Activated CD4-positive, alpha-beta memory T cell treated with anti-CD3 and anti-CD28 coated beads for 36 hours (primary cell): ENCODE measurements at places on chromosomes 4 and X. TPM values are rescaled to one million over a fixed set of nuclear protein-coding genes. Genes with fewer than 3 reads are reported as not detected.

- H3K36me3 ChIP-seq, result no peaks in the 10 kb centered on the region
- H3K4me1 ChIP-seq, result no peaks in the 10 kb centered on the region
- no peak for DNase-seq
- H3K27me3 ChIP-seq, result peaks cover 3% of the 10 kb centered on the region
These were observed 213.6 kb downstream of the FBXO8 start for GRCh38 chr4:174069848-174070330.

- no peak for DNase-seq
- H3K4me1 ChIP-seq, result no peaks in the 10 kb centered on the region
- H3K36me3 ChIP-seq, result no peaks in the 10 kb centered on the region
- no peaks in the 10 kb centered on the region for H3K27me3 ChIP-seq
These were observed 191.5 kb downstream of the SLC7A11 start for GRCh38 chr4:138050601-138051000.

DNA sequence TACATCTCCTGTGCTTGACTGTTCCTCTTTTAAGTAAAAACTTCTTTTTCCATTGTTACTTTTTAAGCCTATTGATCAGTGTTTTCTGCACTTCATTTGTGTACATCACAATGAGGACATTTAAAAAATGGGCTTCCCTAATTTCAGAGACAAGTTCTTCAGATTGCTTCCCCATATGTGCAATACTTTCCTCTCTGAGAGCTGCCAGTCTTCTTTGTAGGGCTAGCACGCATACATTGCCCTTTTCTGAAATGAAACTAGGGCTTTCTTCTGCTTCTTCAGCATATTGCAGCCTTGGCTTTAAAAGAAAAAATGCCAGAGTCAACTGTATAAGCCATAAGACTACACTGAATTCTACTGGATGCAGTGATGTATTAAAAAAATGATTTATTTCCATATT is 37.8 kb downstream of the FAT4 start:
- H3K27ac ChIP-seq, result no peak overlapping the region
- no peak overlapping the region for H3K4me3 ChIP-seq
- H3K4me1 ChIP-seq, result no peaks in the 10 kb centered on the region
- DNase-seq, result no peak

DNA sequence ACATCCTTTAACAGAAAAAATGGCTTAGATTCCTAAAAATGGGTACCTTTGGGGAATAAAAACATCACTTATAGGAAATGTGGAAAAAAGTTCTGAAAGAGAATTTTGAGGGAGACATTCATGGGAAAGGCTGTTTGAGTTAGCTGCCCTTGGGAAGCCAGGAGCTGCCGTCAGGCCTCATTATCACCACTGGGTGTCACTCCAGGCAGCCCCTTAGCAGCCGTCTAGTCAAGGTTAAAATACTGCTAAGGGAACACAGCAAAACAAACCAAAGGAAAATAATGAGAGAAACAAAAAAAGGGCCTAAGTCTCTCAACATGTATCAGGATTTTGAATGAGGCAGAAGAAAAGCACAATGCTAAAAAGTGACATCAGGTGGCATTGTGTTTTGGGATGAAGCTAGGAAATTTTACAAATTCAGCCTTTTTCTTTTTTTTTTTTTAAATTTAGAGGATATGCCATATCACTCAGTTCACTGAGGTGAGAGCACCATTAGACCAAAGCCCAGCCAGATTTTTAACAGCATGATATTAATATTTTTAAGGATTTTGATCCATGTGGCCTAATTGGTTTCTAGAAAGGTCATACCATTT is 235.3 kb downstream of the GPAT3 start:
- peaks cover 5% of the 10 kb centered on the region for H3K27me3 ChIP-seq
- H3K36me3 ChIP-seq, result no peaks in the 10 kb centered on the region
- H3K4me3 ChIP-seq, result no peak overlapping the region
- DNase-seq, result peak; percentile 19
- no peak overlapping the region for H3K27ac ChIP-seq

Gene TCEAL9
- total RNA-seq, result 2.6 TPM

DNA sequence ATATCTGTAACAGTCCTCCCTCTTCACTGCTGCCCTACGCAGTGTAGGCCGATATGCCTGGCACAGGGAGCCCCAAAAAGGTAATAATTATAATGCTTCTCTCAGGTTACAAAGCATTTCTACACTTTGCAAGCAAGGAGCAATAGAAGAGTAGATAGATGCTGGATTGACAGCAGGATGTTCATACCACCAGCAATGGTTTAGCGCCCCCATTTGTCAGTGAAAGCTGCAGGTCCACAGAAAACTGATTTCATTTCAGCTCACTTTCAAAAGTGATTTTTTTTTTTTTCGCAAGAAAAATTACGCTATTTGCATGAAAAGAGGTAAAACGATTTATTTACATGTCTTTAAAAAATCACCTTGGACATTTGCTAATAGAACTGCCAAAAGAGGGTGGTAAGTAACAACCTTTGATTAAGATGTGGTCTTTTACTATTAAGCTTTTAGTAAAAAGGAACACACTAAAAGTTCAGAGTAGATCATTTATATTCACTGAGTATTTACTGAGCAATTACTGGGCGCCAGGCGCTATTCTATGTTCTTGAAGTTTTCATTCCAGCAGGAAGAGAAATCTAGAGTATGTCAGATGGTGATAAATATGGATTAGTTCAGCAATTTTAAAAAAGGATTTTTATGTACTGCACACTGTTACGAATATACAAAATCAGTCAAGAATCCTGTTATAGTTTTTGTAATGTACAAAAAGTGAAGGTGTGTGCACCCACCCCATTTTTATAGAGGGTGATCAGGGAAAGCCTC is 34.4 kb downstream of the HPF1 start:
- peaks cover 2% of the 10 kb centered on the region for H3K36me3 ChIP-seq
- H3K27ac ChIP-seq, result no peak overlapping the region

Gene RBMX
- 271 TPM for total RNA-seq

- no peaks in the 10 kb centered on the region for H3K4me1 ChIP-seq
- H3K27ac ChIP-seq, result no peak overlapping the region
- no peak for DNase-seq
- H3K36me3 ChIP-seq, result no peaks in the 10 kb centered on the region
These were observed 135.5 kb downstream of the TLL1 start for GRCh38 chr4:166008510-166008909.

DNA sequence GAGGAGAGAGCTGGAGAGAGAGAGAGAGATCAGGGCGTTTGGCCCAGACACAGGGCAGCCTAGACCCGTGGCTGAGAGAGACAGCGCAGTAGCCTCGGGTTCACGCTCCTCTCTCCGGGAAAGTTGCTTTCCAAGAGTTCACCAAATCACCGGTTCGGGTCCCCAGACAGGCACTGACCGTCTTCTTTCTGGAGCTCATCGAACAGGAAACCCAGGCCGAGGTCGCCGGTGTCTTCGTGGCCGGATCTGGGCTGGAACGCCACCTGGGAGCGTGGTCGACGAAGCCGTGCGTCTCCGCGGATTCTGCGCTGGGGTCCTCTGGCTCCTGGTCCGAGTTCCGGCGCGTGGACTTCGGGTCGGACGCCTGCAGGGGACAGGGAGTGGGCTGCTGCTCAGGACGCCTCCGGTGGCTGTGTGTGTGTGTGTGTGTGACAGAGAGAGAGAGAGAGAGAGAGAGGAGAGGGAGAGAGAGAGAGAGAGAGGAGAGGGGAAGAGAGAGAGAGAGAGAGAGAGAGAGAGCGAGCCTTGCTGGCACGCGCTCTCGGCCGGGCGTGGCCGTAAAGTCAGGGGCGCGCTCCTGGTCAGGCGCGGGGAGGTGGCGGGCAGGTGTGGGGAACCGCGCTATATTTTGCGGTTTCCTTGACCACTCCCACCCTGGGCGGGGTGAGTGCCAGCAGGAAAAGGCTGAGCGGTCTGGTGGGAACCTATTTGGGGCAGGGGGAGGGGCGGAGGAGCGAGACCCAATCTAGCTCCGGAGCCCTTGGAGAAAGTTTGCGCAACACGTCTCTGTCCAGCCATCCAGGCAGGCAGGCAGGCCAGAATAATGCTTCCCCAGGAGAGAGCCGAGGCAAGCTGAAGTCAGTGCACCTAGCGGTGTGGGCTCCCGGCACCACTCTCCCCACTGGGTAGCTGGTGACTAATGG is 62.1 kb downstream of the RHOXF2B start:
- no peak overlapping the region for H3K27ac ChIP-seq
- peaks cover 13% of the 10 kb centered on the region for H3K4me1 ChIP-seq
- H3K4me3 ChIP-seq, result peak overlapping the region; percentile 60

DNA sequence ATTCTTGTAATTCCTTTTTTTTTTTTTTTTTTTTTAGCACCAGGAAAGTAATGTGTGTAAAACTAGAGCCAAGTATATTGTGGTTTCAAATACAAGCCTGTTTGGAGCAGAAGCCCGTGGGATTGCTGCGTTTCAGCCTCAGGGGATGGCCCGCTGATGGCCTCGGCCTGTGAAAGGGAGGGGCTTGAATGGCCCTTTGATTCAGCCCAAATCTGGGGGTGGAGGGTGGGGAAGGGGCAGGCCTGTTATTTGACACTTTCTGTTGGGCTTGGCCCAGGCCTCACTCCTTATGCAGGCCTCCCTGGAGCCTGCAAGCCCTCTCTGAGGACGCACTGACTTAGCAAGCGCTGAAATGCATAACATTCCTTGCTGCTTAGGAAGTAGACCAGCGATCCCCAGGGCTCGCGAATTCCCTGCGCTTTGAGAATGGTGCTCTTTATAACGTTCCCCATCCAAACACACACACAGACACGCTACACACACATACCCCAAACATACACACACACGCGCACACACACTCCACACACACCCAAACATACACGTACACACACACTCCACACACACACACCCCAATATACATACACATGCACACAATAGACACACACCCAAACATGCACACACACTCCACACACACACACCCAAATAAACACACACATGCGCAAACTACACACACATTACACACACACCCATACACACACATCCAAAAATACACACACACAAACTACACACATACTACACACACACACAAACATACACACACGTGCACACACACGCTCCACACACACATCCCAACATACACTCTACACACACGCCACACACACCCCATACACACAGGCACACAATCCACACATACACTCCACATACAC is 29.6 kb downstream of the TLR10 start:
- no peaks in the 10 kb centered on the region for H3K27me3 ChIP-seq

DNA sequence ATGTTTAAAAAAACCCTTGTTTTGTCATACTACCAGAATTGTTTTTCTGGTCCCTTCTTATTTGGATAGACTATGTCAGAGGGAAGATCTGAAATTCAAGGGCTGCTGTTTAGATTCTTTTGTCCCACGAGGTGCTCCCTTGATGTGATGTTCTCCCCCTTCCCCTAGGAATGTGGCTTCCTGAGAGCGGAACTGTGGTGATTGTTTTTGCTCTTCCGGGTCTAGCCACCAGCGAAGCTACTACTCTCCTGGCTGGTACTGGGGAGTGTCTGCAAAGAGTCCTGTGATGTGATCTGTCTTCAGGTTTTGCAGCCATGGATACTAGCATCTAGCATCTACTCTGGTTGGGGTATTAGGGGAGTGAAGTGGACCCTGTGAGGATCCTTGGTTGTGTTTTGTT is 271.1 kb downstream of the DCAF12L2 start:
- no peaks in the 10 kb centered on the region for H3K36me3 ChIP-seq
- no peak overlapping the region for H3K27ac ChIP-seq
- H3K4me3 ChIP-seq, result no peak overlapping the region
- DNase-seq, result no peak
- no peaks in the 10 kb centered on the region for H3K27me3 ChIP-seq

DNA sequence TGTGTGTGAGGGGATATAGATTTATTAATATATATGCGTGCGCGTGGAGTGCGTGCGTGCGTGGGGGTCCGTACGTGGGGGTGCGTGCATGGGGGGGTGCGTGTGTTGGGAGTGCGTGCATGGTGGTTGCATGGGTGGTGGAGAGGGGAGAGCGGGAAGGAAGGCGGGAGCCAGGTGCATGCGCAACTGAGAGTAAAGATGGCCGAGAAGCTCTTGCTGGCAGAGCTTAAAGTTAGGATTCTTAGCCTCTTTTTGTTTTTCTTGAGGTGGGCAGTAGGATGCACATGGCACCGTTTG is 45.8 kb downstream of the TEX13B start:
- peaks cover 11% of the 10 kb centered on the region for H3K27me3 ChIP-seq
- peaks cover 3% of the 10 kb centered on the region for H3K4me1 ChIP-seq
- no peak for DNase-seq
- no peaks in the 10 kb centered on the region for H3K36me3 ChIP-seq
- no peak overlapping the region for H3K27ac ChIP-seq
- no peak overlapping the region for H3K4me3 ChIP-seq

Gene GLRB
- total RNA-seq, result not detected

DNA sequence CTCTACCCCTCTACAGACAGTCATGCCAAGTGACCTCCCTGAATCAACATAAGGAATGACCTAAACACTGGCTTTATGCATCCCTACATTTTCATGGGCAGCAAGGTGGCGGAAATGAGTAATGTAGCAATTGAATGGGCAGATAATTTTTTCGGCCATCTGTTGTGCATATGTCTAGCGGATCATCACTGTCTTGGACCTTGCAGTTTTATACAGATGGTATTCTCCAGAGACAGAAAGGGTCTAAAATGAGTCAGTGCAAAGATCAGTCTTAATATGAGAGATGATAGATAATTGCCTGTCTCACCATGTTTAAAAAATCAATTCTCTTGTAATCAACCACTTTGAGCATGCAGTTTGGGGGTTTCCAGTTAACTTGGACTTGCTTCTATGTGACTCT is 177.3 kb upstream of the DKK2 start:
- H3K36me3 ChIP-seq, result no peaks in the 10 kb centered on the region
- H3K27me3 ChIP-seq, result peaks cover 2% of the 10 kb centered on the region
- H3K27ac ChIP-seq, result no peak overlapping the region
- no peak overlapping the region for H3K4me3 ChIP-seq

DNA sequence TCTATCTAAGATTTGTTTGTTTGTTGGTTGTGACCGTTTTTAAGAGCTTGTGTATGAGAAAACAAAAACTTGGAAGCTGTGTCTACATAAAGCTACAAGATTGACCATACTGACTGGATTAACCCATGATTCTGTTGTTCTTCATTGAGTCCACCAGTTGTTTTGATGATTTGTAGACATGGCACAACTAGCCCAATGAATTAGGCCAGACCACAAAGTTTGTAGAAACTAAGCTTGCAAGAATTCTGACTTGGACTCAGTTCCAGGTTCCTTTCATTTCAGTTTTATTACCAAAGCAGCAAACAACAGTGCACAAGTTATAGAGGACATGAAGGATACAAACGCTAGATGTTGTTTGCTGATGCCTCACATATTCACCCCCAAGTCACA is 119.3 kb downstream of the RASGEF1B start:
- H3K4me3 ChIP-seq, result no peak overlapping the region
- H3K4me1 ChIP-seq, result no peaks in the 10 kb centered on the region
- H3K36me3 ChIP-seq, result no peaks in the 10 kb centered on the region
- DNase-seq, result no peak
- no peak overlapping the region for H3K27ac ChIP-seq

- no peaks in the 10 kb centered on the region for H3K27me3 ChIP-seq
- no peak for DNase-seq
- H3K36me3 ChIP-seq, result peaks cover 2% of the 10 kb centered on the region
- H3K4me3 ChIP-seq, result peak overlapping the region; percentile 81
- peaks cover 64% of the 10 kb centered on the region for H3K4me1 ChIP-seq
These were observed 20.5 kb upstream of the TMSB4X start for GRCh38 chrX:12954376-12954775.

- H3K36me3 ChIP-seq, result no peaks in the 10 kb centered on the region
- H3K4me3 ChIP-seq, result no peak overlapping the region
- H3K27ac ChIP-seq, result no peak overlapping the region
- peaks cover 2% of the 10 kb centered on the region for H3K27me3 ChIP-seq
- no peak for DNase-seq
These were observed 103.4 kb upstream of the PJA1 start for GRCh38 chrX:69268611-69269010.

Gene IL13RA1
- 1.5 TPM for total RNA-seq
